Fibroblast of the conjunctiva (primary cell): ENCODE measurements at places on chromosomes 5 and 9.
A peak's percentile ranks its signal among the peaks of the same experiment; 100 is the strongest.

GRCh38 chr5:102932781-102933180, 177.7 kb downstream of the PAM start:
- DNase-seq, result no peak

DNA sequence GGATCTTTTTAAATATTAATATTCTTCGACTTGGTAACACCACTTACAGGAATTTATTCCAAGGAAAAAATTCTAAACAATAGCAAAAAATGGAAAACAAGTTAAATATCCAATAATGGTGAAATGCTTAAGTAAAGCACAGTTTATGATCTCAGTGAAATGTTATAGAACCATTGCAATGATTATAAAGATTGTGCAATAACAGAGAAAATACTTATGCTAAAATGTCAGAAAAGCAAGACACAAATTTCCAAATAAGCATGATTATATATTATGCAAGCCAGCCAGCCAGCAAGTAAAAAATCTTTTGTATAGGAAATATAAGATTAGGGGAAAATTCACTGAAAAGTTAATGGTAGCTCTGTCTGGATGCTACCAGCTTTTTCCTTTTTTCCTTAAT, 102.7 kb upstream of the EFNA5 start:
- no peak for DNase-seq

DNA sequence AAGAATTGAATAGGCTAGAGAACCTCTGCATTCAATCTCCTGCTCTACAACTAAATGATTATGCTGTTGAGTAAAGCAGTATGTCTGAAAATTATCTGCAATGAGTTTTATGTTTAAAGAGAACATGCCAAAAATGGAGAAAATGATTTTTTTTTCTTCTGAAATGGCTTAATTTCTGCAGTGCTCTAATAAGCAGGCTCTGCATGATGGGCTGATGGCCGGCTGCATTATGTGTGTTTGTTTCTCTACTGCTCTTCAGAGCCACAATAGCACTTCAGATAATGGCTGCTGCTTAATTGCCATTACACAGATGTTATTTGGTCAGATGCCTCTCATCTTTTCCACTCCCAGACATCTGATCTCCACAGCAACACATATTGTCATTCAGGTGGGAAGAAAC, 286.4 kb upstream of the DMAC1 start:
- DNase-seq, result no peak

DNA sequence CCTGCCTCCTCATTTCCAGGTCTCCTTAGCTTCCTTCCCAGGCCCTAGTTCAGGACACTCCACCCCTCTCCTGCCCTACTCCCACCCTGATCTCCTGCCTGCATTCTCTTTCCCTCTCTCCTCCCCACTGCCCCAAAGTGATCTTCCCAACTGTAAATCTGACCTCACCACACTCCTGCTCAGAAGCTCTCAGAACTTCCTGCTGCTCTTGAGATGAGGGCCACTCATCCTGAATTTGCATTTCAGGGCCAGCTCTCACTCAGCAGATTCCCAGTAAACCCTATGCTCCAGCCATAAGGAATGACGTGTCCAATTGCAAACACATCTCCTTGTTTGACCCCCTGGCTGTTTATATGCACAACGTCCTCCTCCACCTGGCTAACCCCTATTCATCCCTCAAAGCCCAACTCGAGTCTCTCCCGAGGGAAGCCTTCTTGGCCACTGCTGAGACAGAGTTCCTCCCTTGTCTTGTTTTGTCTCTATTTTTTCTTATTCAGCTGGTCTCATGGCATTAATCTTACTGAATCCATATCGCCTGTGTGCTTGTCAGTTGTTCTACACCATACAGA, 95.0 kb downstream of the NSG2 start:
- no peak for DNase-seq

DNA sequence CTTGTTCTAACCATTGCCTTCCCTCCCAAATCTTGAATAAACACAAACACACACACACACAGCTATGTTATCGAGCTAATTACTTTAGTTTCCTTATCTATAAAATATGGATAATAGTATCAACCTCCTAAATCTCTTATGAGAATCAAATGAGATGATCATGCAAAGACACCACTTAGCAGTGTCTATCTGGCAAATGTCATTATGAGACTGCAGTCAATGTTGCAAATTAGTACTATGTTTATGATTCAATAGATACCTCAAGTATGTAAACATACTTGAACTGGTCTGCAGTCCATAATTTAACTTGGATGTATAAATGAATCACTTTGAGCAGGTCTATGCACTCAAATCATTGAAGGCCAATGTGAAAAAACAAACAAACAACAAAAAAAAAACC, 22.2 kb upstream of the ERAP2 start:
- DNase-seq, result no peak

DNA sequence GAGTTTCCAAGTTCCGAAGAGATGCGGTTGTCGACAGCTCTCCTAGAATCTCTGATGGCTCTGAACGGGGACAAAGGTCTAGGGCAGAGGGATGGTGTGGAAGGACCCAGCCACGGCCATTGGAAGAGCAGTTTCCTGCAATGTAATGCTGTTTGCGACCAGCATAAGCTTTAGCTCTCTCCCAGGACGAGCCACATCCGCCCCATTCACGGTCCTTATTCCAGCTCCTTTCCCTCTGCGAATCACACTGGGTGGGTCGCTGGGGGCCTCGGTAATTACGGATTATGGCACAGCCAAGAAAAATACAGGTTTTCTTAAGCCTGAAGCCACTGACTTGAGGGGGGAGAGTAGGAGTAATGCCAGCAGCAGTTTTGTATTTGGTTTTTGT, 22.7 kb downstream of the ANXA2R start:
- DNase-seq, result no peak

DNA sequence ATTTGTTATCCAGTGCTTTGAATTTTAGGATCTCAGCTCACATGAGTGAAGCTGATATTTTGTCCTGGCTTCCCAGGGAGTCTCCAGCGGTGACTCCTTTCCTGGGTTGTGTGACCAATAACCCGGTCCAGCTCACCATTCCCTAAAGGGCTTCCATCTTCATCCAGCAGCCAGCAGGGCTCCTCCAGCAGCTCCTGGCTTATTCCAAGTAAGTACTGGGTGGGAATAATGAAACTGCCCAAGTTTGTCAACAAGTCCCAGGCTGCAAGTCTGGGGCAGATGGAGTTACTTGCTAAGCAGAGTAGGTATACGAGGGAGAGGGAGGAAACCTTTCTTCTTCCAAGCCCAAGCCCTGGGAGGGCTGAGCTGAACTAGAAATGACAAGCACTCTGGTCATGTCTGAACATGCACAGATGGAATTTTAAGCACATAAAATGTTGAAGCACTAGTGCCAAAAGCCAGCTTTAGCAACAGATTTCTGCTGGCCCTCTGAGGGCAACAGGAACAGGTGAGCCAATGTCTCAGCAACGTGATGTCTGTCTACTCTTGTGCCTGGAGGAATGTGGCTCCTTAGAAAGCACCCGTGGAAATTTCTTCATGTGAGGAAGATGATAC, 153.7 kb upstream of the DAPK1 start:
- no peak for DNase-seq

DNA sequence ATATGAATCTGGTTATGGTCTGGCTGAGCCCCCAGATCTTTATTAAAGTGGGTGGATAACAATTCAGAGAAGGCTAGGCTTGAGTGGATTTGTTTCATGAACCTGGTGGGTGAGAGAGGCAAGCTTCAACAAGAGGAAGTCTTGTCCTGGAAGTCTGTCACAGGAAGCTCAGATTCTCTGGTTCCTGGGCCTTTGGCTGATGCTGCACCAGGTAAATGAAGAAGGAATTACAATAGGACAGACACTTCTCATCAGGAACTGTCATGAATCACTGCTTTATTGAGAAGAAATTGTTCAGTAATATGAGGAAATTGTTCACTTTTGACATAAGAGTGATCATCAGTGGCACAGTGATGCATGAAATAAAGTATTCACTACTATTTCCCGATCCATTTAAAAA, 167.6 kb upstream of the ELL2 start:
- no peak for DNase-seq

- no peak for DNase-seq
Measured at GRCh38 chr5:6480133-6481051, 31.7 kb downstream of the UBE2QL1 start.

DNA sequence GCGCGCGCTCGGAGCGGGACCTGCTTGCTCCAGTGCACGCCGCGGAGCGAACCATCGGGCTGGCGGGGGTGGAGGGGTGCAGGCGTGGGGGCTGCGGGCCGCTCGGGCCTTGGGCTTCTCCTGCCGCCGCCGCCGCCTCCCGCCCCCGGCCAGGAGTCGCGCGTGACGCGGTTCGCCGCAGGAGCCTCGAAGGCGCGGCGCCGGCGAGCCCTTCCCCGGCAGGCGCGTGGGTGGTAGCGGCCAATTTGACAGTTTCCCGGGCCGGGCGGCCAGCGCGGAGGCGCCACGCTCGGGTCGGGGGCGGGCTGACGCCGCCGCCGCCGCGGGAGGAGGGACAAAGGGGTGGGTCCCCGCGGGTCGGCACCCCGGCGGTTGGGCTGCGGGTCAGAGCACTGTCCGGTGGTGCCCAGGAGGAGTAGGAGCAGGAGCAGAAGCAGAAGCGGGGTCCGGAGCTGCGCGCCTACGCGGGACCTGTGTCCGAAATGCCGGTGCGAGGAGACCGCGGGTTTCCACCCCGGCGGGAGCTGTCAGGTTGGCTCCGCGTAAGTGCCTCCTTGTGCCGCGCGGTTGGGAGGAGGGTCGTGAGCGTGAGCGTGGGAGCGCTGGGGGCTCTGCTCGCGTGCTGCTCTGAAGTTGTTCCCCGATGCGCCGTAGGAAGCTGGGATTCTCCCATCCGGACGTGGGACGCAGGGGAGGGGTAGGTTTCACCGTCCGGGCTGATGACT, at the start of gene TJP2:
Gene TJP2 (plus strand): TSS at position 387 of the 725 bp plus-strand sequence. CDS start 96 bp downstream, at position 483.
- DNase-seq, result peak; percentile 41

DNA sequence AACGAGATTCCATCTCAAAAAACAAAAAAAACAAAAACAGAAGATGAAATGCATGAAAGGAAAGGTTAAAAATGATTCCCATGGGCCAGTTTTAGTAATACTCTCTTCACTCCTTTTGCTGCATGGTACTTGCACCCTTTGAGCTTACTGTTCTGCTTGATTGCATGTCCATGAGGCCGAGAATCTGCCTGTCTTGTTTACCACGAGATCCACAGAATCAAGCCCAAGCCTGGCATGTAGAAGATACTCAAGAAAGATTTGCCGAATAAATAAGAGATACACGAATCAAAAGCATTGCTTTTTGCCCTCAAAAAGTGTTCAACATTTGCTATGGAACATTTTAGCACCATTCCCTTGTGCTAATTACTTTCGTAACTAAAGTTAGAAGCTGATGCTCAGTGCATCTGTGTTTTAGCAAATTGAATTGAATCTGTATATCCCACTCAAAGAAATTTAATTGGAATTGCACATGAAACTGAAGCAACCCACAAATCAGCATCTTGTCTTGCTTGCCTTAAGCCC, 1.1 kb downstream of the FAXDC2 start:
- DNase-seq, result no peak

- peak; percentile 43 for DNase-seq
Measured at GRCh38 chr5:89735082-89735481, 674.5 kb downstream of the CETN3 start.

DNA sequence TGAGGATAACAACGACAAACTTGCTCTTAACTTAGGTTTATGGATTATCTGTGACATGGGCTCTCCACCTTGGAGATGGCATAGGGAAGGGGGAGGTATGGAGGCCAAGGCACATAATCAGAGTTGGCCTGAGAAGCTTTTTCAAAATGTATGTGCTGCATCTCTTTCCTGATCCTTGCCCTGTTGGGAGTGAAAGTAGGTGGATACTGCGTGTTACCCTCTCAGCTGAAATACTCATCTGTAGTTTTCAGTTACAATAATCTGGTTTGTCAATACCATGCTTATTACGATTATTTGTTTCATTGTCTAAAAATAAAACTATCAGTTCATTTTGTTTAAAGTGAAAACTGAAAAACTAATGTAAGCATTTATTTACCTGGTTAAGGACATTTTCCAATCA, 86.7 kb downstream of the SLC44A1 start:
- DNase-seq, result no peak

DNA sequence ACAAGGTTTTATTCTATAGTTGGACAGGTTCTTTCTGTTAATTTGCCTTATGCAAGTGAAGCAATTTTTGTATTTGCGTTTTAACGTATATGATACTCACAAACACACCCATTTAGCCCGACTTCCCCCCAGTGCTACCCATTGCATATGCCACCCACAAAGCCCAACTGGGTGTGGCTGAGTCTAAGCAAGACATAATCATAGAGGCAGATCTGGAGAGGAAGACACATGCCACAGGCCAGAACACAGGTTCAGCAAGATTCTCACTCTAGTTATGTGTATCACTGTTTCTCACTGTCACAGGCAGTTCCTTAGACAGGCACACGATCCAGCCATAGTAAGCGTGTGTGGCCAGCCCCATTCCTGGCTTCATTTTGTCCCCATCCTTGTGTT, 29.0 kb upstream of the PUM3 start:
- no peak for DNase-seq

DNA sequence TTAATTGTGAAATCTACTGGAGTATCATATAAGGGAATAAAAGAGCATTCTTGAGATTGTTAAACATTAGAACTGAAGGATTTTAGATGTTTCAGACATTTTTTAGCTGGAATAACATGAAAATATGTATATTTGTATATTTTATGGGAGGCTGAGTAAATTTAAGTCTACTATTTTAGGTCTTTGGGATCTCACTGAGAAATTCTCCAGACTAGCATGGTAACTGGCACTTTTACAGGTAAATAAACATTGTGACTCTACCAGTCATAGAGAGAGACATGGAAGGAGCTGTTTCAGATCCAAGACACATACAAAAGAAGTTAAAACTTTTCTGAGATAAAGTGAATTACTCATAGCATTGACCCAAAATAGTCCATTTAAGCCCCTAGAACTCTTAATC, 59.4 kb downstream of the NDUFAF2 start:
- no peak for DNase-seq

GRCh38 chr9:76932757-76933156, 26.8 kb upstream of the PRUNE2 start:
- no peak for DNase-seq

- no peak for DNase-seq
Measured at GRCh38 chr9:84057662-84058061, 77.1 kb downstream of the RMI1 start.

- no peak for DNase-seq
Measured at GRCh38 chr5:125186911-125187375, 440.5 kb upstream of the ZNF608 start.

DNA sequence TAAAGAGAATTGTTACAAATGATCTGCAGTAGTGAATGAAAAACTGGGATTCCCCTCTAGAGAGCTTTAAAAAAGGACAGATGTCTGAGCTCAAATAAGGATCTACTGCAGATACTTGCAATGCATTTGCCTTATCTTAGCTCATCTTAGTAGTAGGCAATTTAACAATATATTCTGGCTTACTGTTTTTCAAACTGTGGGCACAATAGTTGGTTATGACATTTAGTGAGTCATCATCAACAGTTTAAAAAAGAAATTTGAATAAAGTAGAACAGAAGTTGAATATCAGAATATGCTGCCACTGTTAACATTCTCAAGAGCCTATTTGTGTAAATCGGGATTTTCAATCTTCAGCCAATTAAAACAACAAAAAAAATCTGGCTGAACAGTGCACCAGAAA, 6.7 kb upstream of the CAST start:
- no peak for DNase-seq

DNA sequence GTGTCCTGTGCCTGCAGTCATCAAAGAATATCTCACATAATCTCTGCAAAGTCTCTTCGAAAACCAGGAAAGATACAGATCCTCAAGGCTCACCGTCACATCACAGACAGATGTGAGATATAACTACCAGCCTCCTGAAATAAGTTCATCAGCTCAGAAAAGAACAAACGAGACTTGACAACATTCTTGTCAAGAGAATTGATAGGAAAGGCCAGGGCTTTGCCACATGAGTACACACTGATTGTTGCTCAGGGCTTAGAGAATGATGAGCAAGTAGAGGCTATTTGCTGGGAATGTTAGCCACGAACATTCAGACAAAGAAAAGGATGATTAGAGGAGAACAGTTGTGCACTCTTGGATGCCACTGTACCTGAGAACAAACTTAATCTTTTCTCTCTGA, 535.1 kb downstream of the ELAVL2 start:
- no peak for DNase-seq
